CD4-positive, alpha-beta T cell treated with Interleukin-4 for 4 hours (primary cell): ENCODE measurements at places on chromosomes 13 and 19.

DNA sequence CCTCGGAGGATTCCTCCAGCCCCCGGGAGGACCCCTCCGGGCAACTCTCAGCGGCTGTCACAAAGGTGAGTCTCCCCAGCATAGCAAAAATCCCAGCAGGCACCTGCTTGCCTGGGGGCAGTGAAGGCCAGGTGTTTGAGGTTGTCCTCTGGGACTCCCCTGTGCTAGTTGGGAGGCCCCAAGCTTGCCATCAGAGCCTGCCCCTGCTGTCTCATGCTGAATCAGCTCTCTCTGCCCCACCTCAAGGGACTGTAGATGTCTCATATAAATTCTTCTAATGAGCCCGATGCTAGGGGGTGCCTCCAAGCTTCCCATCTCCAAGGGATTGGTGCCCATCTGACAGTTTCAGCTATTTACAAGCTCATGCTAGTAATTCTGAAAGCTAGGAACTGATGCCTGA lies 53.6 kb downstream of the NWD1 start:
- DNase-seq: no peak

- no peak for DNase-seq
These were observed 82.1 kb downstream of the ZAR1L start for GRCh38 chr13:32233062-32233461.

GRCh38 chr19:42252365-42253244 lies 2.3 kb downstream of the ERF start:
- DNase-seq: no peak

DNA sequence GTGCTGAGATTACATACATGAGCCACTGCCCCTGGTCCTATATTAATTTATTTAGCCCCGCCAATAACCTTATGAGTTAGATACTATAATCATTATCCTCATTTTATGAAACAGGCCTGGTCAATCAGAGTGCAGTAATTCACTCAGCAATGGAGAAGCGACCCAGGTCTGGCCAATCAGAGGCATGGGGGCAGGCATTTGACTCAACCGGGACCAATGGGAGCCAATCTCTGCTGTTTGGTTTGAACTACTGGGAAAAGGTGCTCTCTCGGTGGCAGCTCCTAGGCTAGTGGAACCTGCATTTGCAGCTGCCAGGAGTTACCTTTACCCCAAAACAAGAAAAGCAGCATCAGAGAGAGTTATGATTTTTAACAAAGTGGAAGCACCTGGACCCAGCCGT lies 6.6 kb downstream of the SIRT2 start:
- no peak for DNase-seq

- no peak for DNase-seq
These were observed 66.6 kb upstream of the XPO4 start for GRCh38 chr13:20969182-20969581.

GRCh38 chr19:22606212-22606553 lies 27.9 kb upstream of the ZNF492 start:
- no peak for DNase-seq

GRCh38 chr13:113148940-113149503 lies 9.4 kb upstream of the PROZ start:
- no peak for DNase-seq

DNA sequence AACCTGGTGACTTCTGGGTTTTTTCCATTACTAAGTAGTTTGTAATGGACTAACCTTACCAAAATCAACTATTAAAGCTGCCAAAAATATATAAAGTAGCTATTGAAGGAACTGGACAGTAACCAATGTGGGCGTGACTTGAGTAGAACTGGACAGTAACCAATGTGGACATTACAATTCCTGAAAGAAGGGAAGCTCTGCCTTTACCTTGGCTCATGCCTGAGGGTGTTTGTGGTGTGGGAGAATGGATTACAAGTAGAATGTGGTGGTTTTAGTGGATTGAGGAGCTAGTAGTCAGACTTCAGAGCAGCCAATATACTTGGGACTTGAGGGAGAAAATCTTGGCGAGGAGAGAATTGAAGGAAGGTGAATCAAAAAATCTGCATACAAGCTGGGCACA lies 17.5 kb downstream of the LRRC63 start:
- DNase-seq: no peak

- no peak for DNase-seq
These were observed 2.3 kb downstream of the ANO8 start for GRCh38 chr19:17332360-17332676.

DNA sequence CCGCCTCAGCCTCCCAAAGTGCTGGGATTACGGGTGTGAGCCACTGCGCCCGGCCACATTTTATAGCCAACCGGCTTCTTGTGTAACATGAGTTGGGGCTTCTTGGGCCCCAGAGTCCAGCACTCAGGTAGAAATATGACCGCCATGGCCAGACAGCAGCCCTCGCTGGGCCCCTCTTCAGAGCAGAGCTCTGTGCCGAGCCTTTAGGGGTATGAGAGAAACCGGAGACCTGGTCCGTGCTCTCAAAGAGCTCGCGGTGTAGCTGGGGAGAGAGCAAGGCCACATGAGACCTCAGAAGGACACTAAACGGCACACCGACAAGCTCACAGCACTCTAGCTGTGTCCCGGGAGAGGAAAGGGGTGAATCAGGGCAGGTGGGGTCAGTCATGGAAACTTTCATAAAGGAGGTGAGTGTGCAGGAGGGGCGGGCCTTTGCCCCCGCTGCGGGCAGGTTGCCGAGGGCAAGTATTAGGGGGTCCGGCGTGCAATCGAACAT lies 15.8 kb downstream of the ACTN4 start:
- no peak for DNase-seq

DNA sequence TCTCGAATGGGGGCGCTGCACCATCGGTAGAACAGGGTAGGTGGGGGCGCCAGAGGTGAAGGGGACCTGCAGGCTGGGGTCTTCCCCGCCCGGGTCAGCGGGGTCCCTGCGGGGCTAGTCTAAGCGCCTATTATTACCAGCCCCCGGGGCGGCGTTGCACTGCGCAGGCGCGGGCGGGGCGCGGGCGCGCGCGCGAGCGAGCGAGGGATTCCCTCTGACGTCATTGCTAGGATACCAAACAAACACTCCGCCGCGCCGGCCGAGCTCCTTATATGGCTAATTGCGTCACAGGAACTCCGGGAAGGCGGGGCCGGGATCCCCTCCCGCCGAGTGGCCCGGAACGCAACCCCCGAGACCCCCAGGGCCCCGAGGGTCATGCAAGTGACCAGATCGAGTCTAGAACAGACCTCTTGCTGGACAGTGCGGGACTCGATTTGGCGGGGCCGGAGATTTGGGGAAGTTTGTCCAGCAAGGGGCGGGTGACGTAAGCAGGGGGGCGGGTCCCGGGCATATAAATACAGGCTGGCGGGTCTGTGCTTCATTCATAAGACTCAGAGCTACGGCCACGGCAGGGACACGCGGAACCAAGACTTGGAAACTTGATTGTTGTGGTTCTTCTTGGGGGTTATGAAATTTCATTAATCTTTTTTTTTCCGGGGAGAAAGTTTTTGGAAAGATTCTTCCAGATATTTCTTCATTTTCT lies at the start of gene FOSB:
Gene FOSB (plus strand): TSS at position 541 of the 703 bp plus-strand sequence. CDS start 591 bp downstream, outside the sequence.
- DNase-seq: peak; percentile 96

DNA sequence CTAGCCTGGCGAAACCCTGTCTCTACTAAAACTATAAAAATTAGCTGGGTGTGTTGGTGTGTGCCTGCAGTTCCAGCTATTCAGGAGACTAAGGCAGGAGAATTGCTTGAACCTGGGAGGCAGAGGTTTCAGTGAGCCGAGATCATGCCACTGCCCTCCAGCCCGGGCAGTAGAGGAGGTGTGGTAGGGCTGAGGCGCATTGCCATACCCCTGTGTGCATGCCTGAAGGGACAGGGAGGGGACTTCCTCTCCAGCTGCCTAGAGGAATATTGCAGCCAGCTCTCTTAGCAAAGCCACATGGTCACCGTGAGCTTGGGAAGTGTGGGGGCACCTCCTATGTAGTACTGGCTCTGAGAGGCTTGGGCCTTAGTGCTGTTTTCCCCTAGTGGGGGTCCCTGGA lies 29.2 kb upstream of the PEPD start:
- DNase-seq: no peak

DNA sequence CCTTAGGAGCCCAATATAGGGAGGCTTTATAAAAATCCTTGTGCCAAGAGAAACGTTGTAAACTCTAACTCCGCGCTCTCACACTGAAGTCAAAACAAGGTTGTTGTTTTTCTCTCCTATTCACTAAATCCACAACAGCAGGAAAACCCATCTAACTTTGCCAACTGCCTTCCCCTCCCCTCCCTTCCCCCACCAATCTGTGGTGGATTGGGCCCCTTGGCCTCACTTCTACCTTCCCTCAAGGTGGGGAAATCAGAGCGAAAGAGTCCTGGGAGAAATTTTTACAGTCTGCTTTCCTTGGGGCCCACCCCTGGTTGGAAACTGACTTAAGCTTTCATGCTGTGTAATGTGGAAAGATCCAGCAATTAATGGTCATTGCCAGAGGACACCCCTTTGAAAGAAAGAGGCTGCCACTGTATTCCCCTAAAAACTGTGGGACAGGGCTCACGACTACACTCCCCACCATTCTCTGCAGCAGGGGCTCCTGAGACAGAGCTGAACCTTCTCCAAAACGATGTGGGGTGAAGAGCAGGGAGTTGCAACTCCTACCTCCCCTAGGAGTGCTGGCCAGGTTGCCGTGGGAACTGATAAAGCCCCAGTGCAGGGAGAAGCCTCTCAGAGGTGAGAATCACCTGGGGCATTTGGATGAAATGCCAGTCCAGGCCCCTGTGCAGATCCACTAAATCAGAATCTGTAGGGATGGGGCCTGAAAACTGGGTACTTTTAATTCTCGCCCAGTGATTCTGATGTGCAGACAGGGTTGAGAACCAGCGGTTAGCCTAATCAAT lies 1.1 kb downstream of the DHRS12 start:
- DNase-seq: no peak

DNA sequence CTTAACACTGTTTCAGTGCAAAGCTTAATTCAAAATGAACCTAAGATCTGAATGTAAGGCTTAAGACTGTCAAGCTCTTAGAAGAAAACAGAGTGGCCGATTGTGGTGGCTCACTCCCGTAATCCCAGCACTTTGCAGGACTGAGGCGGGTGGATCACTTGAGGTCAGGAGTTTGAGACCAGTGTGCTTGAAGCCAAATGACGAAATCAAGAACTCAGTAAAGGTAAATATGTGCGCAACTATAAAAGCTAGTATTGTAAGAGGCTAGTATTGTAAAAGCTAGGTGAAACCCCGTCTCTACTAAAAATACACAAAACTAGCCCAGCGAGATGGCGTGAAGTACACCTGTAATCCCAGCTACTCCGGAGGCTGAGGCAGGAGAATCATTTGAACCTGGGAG lies 12.7 kb downstream of the ATP4B start:
- DNase-seq: no peak

DNA sequence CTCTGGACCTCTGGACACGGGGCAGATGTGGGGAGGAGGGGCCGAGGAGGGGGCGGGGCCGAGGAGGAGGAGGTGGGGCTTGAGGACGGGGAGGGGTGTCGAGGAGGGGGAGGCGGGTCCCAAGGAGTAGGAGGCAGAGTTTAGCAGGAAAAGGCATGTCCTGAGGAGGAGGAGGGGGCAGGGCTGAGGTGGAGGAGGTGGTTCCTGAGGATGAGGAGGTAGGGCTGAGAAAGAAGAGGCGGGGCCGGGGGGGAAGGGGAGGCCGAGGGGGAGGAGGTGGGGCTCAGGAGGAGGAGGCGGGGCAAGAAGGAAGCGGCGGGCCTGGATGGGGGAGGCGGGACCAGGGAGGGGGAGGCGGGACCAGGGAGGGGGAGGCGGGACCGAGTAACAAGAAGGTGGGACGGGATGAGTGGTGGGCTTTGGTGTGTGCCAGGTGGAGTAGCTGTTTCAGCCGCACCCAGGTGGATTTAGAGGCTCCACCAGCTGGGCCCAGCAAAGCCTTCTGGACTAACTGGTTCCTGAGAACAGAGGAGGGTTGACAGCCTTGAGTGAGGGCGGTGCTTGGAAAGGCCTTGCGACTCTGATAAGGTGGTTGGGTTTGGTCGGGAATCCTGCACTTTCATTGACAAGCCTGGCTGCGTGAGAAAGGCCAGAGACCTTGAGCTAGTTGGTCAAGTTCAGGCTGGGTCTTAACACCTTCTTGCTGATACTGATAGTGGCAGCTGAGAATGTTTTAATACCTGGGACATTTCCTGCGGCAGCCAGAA lies 7.7 kb downstream of the TECR start:
- no peak for DNase-seq

DNA sequence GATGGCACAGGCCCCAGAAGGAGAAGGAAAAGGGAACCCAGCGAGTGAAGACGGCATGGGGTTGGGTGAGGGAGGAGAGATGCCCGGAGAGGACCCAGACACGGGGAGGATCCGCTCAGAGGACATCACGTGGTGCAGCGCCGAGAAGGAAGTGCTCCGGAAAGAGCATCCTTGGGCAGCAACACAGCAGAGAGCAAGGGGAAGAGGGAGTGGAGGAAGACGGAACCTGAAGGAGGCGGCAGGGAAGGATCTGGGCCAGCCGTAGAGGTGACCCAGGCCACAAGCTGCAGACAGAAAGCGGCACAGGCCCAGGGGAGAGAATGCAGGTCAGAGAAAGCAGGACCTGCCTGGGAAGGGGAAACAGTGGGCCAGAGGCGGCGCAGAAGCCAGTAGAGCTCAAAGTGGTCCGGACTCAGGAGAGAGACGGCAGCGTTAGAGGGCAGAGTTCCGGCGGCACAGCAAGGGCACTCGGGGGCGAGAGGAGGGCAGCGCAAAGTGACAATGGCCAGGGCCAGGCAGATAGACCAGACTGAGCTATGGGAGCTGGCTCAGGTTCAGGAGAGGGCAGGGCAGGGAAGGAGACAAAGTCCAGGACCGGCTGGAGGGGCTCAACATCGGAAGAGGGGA lies 1.1 kb downstream of the PPP1R12C start:
- DNase-seq: peak; percentile 58

GRCh38 chr13:30142486-30143211 lies 164.7 kb downstream of the KATNAL1 start:
- peak; percentile 52 for DNase-seq

GRCh38 chr13:58376775-58377174 lies 745.2 kb downstream of the PCDH17 start:
- no peak for DNase-seq
